ENCODE measurements at places on chromosomes 3 and 15.

DNA sequence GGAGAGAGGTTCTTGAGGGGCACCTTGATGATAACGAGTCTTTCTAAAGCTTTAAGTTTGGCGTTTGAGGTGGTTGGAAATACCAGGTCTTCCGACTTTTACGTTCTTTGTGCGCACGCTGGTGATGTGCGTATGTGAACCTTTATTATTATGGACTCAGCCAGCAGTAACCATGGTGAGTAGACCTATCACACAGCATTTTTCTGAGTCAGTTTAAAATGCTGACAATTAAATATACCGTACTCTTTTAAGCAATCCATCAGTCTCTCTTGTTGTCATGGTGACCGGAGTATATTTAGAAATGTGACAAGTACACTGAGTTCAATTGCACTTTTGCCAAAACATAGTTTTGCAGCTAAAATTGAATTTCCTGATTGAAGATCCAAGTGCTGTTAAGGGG is 172.2 kb downstream of the LPP start:
- no peak for DNase-seq

DNA sequence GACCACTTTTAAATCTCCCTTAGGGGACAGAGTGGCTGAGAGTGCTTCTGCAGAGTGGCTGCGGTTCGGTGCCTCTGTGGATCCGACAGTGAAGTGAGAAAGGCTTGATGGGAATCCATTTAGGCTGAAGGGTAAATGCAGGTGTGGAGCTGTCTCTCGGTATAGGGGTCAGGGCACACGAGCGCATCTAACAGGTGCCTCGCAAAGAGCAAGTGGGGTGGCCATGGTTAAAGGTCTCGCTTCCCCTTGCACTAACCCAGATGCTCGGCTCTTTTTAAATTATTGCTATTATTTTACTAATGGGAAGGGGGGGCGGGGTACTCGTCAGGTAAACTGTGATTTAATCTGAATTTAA is 598 bp upstream of the GJD2 start:
- DNase-seq: no peak

- DNase-seq: peak; percentile 78
Observed at GRCh38 chr3:69499899-69500421, 114.1 kb upstream of the FRMD4B start.

- DNase-seq: peak; percentile 45
Observed at GRCh38 chr3:126418661-126419131, 24.0 kb downstream of the CFAP100 start.

GRCh38 chr3:142226474-142226873 is 1.1 kb upstream of the GK5 start:
- DNase-seq: no peak

DNA sequence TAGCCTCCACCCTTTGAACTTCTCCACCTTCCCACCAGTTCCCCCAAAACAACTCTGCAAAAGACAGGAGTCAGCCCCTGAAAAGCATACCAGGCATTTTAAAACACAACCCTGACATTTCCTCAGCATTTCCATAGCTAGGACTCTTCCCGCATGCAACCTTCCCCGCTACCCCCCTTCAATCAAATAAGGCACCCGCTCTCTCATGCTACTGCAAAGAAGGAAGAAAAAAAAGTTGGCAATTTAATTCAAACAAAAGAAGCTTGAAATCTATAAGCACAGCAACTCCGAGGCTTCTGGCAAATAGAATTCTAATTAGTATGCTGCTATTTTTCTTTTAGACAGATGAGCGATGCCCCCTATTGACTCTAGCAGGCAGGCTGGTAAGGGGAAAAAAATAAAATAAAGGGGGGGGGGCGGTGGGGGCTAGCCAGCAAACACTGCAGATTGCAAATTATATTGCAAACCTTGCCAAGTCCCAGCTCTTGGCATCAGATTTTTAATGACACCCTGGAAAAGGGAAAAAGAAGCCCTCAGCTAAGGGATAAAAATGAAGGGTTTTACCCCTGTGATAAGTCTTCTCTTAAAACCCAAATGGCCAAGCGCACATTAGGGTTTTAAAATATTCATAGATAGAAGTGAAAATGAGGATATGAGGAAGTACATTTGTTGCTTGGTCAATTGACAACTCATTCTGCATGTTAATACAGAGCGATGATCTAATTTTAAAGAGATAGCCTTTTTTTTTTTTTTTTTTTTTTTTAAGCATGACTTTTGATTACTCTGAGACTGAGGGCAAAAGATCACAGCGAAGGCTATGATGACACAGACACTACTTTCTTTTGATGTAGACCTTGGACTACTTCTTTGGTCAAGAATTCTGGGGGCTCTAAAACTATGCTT is 255.2 kb downstream of the NR2F2 start:
- DNase-seq: no peak

DNA sequence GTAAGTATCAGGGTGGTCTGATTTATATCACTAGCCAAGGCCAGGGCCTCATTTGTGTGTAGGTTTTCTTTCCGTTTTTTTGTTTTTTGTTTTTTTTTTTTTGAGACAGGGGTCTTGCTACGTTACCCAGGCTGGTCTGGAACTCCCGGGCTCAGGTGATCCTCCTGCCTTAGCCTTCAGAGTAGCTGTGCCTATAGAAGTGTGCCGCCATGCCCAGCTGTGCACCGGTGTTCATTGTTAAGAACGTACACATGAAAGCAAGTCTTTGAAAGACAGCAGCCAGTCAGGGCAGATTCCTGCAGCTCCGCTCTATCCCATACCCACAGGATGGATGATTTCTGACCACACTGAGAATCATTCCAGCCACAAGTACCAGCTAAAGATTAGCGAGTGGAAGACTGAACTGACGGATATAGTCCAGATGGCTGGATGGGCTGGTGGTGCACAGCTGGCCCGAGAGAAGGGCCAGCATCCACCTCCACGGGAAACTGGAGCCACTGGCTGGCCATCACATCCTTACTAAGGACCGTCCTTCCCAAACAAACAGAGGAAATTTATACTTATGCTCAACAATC is 95.4 kb downstream of the PCSK6 start:
- DNase-seq: no peak

GRCh38 chr3:149670742-149671492 is 13.1 kb upstream of the WWTR1 start:
- no peak for DNase-seq

DNA sequence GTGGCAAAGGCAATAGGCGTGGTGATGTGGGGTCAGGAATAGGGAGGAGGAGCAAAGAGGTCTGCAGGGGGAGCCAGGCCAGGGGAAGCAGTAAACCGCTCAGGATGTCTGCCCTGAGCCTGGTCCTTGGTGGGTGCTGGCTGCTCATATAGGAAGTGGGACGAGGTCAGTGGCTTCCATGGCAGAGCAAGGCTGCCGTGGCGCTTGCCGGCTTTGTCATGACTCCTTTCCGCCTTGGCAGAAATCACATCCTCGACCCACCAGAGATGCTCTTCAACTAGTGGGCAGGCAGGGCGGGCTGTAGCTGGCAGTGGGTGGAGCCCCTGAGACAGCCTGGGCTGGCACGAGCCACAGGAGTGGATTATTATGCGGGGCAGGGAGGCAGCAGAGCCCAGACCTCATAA is 13.1 kb upstream of the SKOR1 start:
- DNase-seq: peak; percentile 43

DNA sequence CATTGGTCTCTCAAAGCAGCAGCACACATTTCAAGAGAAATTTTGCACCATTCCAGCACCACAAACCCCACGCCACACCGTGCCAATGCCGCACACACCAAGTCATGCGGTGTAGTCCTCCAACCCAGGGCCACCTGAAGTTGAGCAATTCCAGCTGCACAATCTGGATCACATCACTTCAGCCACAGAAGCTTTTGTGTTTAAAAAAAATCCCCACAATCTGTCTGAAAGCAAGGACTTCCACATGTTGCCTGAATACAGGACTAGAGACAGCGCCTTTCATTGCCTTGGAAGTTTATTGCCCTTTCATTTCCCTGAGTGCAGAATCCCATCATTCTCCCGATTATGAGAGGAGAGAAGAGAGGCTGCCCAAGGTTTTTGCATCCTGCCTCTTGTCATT is 175.6 kb upstream of the BCL6 start:
- DNase-seq: no peak

- DNase-seq: peak; percentile 84
Observed at GRCh38 chr3:15271785-15272381, 60.5 kb downstream of the SH3BP5 start.

- DNase-seq: no peak
Observed at GRCh38 chr3:14228681-14229470, 50.3 kb downstream of the LSM3 start.

GRCh38 chr3:66889750-66890494 is 108.2 kb upstream of the KBTBD8 start:
- DNase-seq: no peak

DNA sequence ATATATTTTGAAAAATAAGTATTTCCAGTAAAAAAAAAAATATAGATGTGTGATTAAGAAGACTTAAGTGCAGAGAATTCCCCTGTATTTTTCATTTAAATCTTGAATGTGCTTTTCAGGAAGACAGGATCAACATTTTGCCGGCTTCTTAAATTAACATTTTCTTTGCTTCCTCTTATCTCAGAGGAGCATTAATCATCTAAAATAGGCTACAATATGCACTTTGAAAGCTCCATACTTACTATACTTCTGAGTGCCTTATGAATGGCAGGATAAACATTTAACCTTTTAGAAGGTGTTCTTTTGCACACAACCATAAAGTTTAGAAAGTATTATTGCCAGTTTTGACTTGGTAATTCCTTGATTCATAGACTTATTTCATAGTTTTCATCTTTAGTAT is 164.3 kb downstream of the ECT2 start:
- DNase-seq: no peak

DNA sequence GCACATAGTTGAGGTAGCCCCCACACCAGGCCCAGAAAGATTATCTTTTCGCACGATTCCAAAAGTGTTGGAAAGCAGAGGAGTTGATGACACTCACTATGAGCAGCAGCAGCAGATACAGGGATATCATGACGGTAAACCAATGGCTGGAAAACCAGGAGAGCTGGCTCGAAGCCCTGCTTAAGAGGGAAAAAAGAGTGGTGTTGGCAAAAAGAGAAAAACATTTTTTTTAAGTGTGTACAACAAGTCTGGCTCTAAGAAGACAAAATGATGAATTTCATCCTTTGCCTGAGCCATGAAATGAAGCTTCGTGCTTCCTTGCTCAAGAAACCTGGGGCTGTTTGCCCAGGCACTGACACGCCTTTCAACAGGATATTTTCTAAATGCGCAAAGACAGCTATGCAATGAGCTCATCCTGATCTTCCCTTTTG is 27.3 kb downstream of the PARP16 start:
- DNase-seq: no peak

DNA sequence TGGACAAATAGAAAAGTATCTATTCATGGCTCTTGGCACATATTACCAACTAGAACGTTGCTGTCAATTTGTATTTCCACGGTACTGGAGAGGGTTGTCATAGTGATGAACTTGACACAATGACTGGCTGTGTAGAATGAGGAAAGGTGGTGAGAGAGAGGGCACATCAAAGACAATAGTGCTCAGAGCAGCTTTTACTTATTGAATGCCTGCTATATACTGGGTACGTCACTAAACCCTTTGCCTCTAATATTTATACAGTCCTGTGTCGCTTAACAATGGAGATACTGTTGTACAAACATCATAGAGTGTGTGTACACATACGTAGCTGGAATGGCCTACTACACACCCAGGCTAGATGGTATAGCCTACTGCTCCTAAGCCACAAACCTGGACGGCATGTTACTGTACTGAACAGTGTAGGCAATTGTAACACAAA is 8.3 kb downstream of the TMPRSS7 start:
- no peak for DNase-seq
